ELF-1 (cell line): ENCODE measurements at places on chromosomes 2 and 18.

GRCh38 chr2:40851661-40852060 lies 399.8 kb upstream of the SLC8A1 start:
- DNase-seq: no peak

DNA sequence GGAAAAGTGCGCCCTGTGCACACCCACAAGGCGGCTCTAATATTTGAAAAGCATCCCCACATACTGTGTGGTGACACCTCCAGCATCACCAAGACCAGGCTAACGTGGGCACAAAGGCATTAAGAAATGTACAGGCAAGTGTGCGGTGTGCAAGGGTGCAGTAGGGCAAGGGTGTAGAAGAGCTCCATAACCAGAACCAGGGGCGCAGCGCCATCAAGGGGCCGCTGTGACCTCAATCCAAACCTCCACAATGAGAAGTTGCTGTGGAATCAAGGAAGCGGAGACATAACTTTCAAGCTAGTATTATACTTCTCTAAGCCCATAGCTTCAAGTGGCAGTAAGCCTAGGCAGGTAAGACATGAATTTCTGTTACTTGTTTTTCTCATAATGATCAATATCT lies 13.0 kb downstream of the L3MBTL4 start:
- peak; percentile 46 for DNase-seq

GRCh38 chr2:26623541-26624495 lies 17.3 kb downstream of the CIB4 start:
- peak; percentile 35 for DNase-seq

DNA sequence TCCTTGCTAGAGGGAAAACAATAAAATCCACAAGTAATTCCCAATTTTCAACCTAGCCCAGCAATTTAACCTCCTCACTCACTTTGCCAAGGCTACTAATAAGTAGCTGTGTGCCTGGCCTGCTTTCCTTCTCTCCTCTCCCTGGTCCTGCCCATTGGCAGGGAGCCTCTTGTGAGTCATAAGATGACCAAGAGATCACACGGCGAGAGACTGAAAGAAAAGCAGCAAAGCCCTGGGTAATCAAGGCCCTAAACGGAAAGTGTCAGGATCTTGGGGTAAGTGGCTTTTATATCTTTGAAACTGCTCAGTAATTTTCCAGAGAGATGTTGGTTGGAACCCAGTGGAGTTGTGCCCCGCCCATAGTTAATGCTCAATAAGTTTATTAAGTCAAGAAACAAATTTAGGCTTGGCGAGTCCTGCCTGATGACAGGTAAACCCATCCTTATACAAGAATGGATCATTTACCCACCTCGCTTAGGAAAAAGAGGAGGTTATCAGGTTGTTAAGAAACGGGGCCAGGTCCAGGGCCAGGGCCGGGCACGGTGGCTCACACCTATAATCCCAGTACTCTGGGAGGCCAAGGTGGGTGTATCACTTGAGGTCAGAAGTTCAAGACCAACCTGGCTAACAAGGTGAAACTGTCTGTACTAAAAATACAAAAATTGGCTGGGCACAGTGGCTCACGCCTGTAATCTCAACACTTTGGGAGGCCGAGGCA lies 10.0 kb upstream of the ADAM17 start:
- no peak for DNase-seq

GRCh38 chr2:85959185-85959584 lies 70.4 kb upstream of the ST3GAL5 start:
- no peak for DNase-seq

- no peak for DNase-seq
Observed at GRCh38 chr2:97714950-97715652, 1.7 kb downstream of the ZAP70 start.

DNA sequence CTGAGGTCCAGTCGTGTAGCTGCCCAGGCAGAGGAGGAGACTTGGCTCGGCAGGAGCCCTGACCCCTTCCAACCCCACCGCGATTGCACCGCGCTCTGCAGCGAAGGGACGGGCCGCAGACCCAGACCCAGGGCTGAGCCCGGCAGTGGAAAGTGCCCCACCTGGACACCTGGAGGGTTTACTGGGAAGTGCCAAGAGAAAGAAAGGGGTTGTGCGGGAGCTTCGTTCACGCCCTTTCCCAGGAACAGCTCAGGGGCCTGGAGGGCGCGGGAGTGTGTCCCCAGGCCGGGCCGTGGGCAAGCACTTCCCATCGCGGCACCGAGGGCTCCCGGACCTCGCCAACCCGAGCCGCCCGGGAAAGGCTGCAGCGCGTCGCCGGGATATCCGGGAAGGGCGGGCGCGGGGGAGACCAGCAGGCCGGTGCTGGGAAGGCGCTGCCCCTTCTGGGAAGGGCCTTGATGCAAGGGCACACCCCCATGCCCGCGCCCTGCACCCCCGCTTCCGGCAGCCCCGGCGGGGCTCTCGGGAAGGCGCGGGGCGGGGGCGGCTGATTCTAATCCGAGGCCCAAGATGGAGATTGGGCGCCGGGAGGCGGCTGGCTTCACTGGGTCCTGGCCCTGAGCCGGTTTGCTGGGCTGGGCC lies 36.1 kb upstream of the MRPL33 start:
- DNase-seq: peak; percentile 63

GRCh38 chr2:31051258-31052140 lies 86.7 kb downstream of the GALNT14 start:
- no peak for DNase-seq

DNA sequence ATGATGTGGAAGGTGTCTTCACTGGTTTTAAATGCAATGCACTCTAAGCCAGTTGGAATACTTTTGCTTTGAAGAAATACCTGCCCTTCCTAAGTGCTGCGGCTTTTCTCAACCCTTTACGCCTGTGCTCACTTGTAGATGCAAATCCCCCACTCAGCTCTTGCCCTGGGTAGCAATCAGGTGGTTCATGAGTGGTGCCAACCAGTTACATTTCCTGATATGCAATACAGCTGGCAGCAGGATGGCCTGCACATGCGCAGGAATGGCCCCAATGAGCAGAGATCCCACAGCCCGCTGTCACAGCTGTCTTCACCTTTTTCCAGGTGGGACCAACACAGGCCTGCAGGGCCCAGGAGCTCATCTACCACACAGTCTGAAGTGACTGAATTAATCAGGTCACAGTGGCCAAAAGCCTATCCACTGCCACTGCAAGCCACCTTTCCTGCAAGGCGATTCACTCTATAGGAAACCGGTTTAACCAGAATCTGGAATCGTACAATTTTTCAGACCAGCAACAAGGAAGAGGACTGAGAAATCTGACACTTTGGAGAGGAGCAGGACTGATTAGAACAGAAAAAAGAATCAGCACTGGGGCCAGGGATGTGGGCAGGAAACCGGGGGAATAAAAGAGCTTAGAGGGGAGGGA lies 247.8 kb downstream of the MYT1L start:
- peak; percentile 40 for DNase-seq

DNA sequence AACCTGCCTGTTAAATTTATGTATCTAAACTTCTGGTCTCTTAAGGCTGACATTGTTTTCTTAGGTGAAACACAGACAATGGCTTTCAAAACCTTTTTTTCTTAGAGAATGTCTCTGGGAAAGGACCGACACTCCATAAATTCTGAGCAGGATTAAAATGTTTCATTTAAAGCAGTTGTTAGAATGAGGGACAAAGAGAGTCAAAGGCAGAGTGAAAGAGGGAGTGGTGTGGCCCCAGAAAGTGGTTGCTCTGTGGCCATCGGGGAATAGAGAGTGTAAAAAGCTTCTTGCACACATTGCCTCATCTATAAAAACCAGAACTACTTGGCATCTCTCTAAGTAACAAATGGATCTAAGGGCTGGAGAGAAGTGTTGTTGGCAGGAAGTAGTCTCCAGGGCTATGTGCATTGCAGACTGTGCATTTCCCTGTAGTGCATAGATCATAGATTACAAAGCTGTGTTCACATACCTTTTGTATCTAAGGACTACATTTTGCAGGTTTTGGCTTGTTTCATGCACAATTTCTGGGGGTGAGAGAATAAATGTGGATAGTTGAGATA lies 3.6 kb downstream of the RPRM start:
- DNase-seq: no peak

- no peak for DNase-seq
Observed at GRCh38 chr18:49961271-49961670, 147.9 kb upstream of the ACAA2 start.

DNA sequence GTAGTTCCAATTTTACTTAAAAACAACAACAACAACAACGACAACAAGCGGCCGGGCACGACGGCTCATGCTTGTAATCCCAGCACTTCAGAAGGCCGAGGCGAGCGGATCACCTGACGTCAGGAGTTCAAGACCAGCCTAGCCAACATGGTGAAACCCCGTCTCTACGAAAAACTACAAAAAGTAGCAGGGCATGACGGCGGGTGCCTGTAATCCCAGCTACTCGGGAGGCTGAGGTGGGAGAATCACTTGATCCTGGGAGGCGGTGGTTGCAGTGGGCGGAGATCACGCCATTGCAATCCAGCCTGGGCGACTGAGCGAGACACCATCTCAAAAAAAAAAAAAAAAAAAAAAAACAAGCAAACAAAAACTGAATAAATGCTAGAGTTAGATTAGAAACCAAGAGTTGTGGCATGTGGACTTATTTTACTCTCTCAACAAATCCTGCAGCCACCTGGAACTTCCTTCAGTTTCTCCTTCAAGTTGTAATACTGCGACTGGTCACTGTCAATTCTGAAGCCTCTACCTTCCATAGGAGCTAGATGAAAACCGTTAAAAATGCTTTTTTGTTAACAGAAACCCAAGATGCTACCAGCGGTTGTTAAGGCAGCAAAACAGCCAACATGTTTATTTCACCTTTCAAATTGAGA lies 1.3 kb downstream of the ATP5F1A start:
- DNase-seq: no peak

DNA sequence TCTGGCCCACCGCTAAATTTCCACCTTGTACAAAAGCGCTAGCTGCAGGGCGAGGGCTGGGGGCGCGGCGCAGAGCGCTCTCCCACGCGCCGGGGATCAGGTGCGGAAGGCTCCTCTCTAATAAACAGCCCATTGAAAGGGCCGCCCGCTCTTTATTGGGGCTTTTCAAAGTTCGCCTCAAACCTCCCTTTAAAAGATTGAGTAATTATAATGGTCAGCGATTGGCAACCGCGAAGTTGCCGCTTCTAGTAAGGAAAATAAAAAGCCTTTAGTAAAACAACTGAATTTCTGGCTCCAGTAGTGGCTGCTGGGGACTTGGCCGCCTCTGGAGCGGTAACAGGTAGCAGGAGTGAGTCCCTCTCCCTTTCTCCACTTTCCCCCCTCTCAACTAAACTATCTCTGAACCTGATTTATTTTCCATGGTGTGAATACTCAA lies 755 bp downstream of the NEUROD1 start:
- no peak for DNase-seq

DNA sequence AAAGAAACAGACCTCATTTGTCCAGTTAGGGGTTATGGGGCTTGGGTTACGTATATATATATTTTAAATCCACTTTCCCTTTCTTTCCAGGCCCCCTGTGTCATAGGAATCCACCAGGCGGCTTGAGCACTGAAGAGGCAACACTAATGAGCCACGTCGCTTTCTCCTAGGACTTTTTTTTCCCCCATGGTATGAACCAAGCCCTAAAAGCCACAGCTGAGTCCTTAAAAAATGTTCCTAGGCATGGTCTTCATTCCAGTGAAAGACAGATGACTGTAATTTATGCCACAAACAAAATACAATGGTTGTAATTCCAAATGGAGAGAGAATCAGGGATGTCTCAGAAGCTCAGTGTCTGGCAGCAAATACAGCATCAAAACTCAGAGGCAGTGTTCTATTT lies 146.8 kb downstream of the EPHA4 start:
- DNase-seq: no peak

GRCh38 chr2:58634653-58635370 lies 393.7 kb upstream of the FANCL start:
- DNase-seq: peak; percentile 60

- DNase-seq: no peak
Observed at GRCh38 chr2:20178249-20178607, 46.7 kb downstream of the SDC1 start.

DNA sequence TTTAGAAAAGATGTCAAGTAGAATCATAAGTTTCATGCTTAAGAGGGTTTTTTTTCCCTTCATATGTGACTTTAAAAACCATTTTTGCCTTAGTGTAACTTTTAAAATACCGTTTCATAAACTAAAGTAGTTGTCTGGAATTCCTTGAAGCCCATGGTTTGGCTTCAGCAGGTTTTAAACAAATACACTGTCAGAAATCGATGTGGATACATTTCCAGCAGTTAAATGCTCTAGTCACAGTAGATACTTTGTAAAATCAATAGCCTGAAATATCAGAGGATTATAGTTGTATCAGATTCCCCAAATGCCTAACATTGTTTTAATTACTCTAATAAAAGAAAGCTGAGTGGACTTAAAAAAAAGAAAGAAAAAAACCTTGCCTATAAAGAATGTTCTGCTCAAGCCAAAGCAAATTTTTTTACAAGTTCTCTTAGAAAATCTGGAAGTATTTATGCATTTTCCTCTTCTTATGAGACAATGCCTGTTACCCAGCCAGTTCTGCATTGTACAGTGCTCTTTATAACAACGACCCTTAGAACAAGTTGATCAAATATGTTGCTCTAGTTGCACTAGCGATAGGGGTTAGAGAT lies 260.5 kb downstream of the LTBP1 start:
- DNase-seq: no peak

- peak; percentile 37 for DNase-seq
Observed at GRCh38 chr2:41698678-41699422, 349.0 kb upstream of the PKDCC start.

GRCh38 chr18:63472380-63472779 lies 4.4 kb upstream of the SERPINB5 start:
- DNase-seq: no peak

GRCh38 chr2:22683914-22684313 lies 701.1 kb upstream of the KLHL29 start:
- no peak for DNase-seq

- DNase-seq: no peak
Observed at GRCh38 chr18:76633588-76634269, 138.7 kb upstream of the ZNF516 start.

GRCh38 chr2:29829841-29830240 lies 91.5 kb downstream of the ALK start:
- DNase-seq: no peak

- peak; percentile 25 for DNase-seq
Observed at GRCh38 chr18:34758378-34758948, 48.4 kb downstream of the DTNA start.

DNA sequence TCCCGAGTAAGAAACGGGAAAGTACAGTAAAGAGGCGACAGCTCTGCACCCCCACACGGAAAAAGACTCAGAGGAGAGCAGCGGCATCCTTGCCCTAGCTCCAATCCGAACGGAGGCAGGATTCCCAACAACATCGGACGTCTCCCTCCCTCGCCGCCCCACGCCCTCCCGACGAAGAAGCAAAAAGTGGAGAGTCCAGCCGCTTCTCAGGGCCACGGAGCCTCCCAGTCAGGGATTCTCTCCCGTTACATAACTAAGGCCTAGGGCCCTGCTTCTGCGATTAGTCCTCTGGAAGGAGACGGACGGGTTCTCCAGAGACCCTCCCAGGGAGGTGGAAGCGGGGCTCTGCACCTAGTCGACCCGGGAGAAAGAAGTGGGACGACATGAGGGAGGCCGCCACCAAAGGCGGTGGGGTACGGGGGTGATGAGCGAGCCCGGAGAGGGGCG lies 587 bp downstream of the SUMO1 start:
- DNase-seq: peak; percentile 68

- DNase-seq: no peak
Observed at GRCh38 chr2:122753336-122753735, 997.9 kb downstream of the TSN start.

GRCh38 chr2:85853499-85854165 lies 35.2 kb downstream of the ST3GAL5 start:
- DNase-seq: no peak

- no peak for DNase-seq
Observed at GRCh38 chr2:58376592-58376991, 135.5 kb upstream of the FANCL start.
